ENCODE measurements at places on chromosomes 5 and 9.

GRCh38 chr5:125413496-125414274, 667.2 kb upstream of the ZNF608 start:
- no peak for DNase-seq

DNA sequence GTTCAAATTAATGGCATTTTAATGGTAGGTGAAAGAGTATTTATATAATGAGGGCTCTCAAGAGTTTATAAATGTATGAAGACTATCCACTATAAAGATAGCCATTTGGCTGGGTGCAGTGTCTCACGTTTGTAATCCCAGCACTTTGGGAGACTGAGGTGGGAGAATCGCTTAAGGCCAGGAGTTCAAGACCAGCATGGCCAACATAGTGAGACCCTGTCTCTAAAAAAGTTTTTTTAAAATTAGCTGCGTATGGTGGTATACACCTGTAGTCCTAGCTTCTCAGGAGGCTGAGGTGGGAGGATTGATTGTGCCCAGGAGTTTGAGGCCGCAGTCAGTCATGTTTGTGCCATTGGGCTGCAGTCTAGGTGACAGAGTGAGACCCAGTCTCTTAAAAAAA, 61.6 kb downstream of the ERBIN start:
- DNase-seq, result no peak

- DNase-seq, result no peak
Observed at GRCh38 chr9:81074221-81074620, 615.1 kb downstream of the TLE1 start.

DNA sequence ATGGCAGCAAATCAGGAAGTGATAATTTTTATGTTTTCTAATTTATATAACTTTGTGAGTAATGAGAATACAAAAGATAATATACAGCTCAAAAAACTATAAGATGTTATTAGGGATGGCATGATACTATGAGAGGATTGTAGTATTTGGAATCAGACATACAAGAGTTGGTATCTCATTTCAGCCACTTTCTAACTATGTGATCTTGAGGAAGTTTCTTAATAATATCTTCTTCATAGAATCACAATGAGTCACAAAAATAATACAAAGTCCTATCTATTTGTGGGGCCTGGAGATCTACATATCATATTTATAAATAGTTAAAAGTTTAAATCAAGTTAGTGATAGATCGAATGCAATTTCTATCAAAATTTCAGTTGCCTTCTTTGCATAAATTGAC, 23.7 kb upstream of the TMED7 start:
- no peak for DNase-seq

GRCh38 chr5:39302472-39302871, 61.8 kb downstream of the C9 start:
- no peak for DNase-seq

GRCh38 chr9:75239176-75239575, 150.9 kb downstream of the OSTF1 start:
- no peak for DNase-seq

GRCh38 chr9:123053046-123053445, 19.6 kb downstream of the GPR21 start:
- no peak for DNase-seq

DNA sequence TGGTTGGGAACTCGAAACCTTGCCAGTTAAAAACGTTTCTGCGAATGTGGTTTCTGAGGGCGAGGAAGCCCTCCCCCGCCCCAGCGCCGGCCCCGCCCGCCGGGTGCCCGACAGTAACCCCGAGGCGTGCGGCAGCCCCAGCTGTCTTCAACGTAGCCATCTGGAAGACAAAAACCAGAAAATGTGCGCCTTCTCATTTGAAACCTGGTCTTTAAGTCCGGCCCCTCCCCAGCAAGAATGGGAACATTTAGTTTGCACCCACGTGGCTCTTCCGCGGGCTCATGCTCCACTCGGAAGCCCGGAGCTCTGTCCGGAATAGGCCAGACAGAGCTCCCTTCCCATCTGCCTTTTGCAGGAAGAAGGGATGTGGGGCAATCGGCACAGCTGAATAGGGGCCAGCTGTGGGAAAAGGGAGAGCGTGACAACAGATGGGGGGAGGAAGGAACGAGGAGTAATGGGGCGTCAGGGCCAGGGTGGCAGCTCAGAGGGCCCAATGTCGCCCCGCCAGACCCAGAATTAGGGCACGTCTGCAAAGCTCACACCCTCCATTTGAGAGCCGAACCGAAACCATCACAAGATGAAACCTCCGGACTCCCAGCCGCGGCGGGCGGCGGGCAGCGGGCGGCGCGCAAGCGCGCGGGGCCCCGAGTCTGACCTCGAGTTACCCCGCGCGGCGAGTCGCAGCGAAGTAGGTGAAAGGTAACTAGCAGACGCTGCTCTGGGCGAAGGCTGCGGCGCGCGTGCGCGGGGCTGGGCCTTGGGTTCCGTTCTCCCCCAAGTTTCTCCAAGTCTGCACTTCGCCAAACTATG, 63.4 kb upstream of the ABCA1 start:
- peak; percentile 78 for DNase-seq

DNA sequence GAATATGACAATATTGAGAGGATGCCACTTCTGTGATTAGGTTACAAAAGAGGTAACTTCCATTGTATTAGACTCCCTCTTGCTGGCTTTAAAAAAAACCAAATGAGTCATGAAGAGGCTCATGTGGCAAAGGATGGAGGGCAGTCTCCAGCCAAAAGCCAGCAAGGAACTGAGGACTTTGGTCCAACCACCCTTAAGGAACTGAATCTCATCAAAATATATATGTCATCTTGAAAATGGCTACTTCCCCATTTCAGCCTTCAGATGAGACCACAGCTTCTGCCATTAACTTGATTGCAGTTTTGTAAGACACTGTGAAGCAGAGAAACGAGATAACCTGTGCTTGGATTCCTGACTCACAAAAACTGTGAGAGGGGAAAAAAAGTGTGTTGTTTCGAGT, 15.5 kb upstream of the TRIM32 start:
- DNase-seq, result no peak

DNA sequence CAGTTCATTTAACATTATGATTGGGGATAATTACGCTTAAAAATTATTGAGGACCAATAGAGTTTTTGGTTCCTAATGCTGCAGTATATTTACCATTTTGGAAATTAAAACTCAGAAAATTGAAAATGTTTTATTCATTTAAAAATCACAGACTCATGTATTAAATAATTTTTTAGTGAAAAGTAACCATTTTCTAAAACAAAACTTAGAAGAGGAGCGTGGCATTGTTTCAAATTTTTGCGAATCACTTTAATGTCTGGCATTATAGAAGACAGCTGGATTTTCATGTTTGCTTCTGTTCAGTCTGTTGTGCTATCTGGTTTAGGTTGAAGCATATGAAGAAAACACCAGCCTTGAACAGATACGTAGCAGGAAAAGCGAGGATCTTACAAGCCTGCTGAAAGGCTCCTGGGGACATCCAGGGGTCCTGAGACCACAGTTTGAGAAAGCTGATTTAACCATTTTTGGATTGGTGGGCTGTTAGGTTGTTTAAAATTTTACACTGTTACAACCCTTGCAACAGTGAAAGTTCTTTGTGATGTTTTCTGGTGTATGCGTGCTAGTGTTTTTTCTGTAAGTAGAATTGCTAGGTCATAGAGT, 1.6 kb downstream of the ZFYVE16 start:
- DNase-seq, result no peak

- no peak for DNase-seq
Observed at GRCh38 chr5:96483878-96484277, 50.8 kb upstream of the PCSK1 start.

- DNase-seq, result peak; percentile 23
Observed at GRCh38 chr5:151126199-151126645, 31.4 kb downstream of the ANXA6 start.

DNA sequence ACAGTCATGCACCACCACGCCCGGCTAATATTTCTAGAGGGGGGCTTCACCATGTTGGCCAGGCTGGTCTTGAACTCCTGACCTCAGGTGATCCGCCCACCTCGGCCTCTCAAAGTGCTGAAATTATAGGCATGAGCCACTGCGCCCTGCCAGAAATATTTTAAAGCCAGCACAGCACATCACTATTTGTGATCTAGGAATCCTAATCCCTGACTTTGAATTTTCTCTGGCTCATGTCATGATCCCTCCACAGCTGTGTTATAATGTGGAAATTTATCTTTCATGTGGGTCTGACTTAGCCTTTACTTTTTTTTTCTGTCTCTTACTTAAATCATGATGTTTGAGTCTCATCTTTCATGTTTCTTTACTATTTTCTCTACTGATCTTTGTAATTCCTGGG, 18.7 kb upstream of the ITGA1 start:
- no peak for DNase-seq

DNA sequence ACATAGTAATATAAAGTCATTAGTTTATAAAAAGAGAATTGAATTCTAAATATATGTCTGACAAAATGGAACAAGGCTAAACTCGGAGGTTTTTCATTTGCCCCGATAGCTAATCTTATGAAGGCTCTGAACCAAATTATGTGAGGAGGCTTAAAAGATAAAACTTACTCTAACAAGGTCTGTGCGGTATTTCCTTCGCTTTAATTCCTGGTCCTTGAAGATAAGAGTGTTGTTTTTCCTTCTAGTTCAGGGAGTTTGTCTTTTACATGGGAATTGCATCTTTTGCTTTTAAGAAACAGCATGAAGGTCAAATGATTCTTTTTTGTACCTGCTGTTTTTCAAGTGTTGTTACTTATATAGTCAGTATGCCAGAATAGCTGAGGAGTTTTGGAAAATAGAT, 68.2 kb downstream of the UBE2QL1 start:
- DNase-seq, result no peak

DNA sequence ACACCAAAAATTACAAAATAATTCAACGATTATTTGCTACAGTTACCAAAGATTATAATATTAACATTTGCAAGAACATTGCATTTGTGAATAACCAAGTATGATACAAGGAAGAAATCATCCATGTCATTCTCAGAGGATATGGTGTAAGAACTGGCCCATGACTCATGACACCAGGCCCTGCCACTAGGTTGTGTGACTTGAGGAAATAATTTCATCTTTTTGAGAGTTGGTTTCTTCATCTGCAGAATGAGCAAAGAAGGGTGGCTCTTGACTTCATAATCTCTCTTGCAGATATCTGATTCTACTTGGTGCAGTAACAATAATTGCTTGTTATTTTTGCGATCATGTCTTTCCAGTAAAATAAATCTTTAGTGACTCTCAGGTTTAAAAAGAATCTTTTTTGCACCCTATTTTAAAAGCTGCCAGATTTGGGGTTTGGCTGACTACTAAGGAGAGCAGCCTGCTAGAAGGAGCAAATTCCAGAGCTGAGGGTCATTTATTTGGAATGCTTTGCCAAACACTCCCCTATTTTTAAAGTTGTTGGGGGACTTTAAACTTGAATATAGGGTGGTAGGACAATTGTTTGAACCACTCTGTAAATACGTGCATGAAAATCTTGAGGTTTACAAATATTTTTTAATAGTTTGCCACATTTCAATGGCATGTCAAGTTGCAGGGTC, 23.5 kb downstream of the ITGA1 start:
- DNase-seq, result no peak

GRCh38 chr9:96556701-96557461, 62.8 kb downstream of the CDC14B start:
- DNase-seq, result no peak

GRCh38 chr9:22008717-22009505, at the start of gene CDKN2B:
TSS of gene CDKN2B (minus strand) at chr9:22009305. CDS start at chr9:22008953, 352 bp downstream.
- no peak for DNase-seq

GRCh38 chr9:72600671-72601070, 79.3 kb downstream of the TMC1 start:
- DNase-seq, result no peak

DNA sequence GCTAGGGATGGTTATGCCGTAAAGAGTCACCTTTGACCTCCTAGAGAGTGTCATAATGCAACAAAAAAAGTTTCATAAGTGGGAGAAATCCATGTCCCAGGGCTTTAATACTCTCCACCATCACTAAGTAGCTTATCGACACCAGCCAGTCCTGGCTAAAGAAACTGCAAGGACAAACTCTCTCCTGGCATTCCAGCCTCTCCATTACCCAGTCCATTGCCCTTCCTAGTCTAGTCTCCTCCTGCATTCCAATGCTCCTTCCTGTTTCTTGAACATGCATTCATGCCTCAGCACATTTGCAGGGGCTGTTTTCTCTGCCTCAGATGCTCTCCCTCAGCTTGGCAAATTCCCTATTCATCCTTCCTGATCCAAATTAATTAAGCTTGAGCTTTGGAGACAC, 364.1 kb downstream of the BRINP1 start:
- DNase-seq, result no peak

- no peak for DNase-seq
Observed at GRCh38 chr5:27472000-27472763, 433.8 kb upstream of the CDH9 start.

DNA sequence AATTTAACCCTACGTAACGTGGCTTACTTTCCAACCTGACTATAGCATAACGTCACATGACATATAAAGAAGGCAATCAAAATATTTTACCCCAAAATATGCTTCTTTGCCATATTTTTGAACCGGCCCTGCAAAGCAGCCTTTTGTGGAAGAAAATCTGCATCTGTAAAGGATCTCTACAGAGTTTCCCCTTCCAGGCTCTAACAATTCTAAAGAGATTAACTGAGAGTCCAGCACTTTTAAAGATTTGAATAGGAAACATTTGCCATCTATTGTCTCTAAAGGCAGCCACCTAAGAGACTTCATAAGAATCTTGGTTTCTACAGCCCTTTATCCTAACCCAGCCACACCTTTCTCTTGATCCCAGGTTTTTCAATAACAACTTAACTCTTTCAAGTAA, 22.7 kb downstream of the AP3B1 start:
- no peak for DNase-seq

DNA sequence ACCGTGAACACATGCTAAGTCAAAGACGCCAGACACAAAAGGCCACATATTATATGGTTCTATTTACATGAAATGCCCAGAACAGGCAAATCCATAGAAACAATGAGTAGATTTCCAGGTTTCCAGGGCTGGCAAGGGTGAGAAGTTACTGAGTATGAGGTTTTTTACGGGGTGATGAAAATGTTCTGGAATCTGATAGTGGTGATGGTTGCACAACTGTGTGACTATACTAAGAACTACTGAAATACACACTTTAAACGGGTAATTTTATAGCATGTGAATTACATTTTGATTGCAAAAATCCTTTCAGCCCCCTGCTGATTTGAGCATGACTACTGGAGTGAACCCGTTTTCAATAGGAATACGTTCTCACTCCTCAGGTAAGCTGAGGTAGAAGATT, 46.7 kb upstream of the TBC1D9B start:
- no peak for DNase-seq

- DNase-seq, result no peak
Observed at GRCh38 chr9:8492679-8493078, 693.1 kb upstream of the DMAC1 start.

DNA sequence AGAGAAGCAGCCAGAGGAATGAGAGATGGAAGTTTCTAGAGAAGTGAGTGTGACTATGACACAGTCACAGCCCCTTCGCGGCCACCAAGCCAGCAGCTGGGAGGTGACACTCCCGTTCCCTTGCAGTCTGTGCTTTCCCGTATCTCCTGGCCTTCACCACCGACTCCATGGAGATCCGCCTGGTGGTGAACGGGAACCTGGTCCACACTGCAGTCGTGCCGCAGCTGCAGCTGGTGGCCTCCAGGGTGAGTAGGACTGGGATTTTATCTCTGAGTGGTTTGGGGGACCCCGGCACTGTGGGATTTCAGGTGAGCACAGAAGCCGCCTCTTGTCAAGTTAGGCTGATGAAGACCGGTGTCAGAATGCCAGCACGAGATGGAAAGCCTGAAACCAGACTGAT, 12.1 kb upstream of the SLC2A8 start:
- no peak for DNase-seq

- DNase-seq, result no peak
Observed at GRCh38 chr5:141783005-141783946, 94.9 kb downstream of the PCDH1 start.

- no peak for DNase-seq
Observed at GRCh38 chr9:98142182-98142907, 23.3 kb upstream of the TRIM14 start.
